ENCODE measurements at places on chromosomes 1 and 21.
A peak's percentile ranks its signal among the peaks of the same experiment; 100 is the strongest.

- DNase-seq: no peak
Observed at GRCh38 chr1:204961765-204962419, 81.1 kb upstream of the CNTN2 start.

- DNase-seq: no peak
Observed at GRCh38 chr1:200708769-200709168, 29.9 kb upstream of the CAMSAP2 start.

GRCh38 chr21:33897739-33898138 lies 17.9 kb downstream of the ATP5PO start:
- no peak for DNase-seq

- DNase-seq: peak; percentile 98
Observed at GRCh38 chr1:18902523-18903290, at the start of gene ALDH4A1. TSS of gene ALDH4A1 (minus strand) at chr1:18902555. CDS start at chr1:18902523, 32 bp downstream.

DNA sequence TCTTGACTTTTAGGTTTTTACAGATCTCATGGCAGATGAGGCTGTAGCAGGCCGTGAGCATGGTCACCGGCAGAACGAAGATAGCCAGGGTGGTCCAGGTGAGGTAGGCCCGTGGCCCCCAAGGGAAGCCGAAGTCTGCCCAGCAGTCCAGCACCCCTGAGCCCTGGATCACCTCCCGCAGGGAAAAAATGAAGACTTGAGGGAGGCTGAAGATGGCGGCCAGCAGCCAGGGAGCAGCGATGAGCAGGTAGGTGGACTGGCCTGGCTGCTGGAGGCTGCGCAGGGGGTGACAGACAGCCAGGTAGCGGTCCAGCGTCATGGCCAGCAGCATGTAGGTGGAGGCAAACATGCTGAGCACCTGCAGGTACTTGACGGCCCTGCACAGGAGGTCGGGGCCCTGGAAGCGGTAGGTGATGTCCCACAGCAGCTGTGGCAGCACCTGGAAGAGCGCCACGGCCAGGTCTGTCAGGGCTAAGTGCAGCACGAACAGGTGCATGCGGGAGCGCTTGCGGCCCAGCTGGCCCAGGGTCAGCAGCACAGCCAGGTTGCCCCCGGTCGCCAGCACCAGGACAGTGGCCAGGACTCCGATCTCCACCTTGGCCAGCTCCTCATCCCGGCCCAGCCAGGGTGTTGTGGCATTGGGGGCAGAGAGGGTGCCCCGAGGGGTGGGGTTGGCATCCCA lies 856 bp downstream of the AVPR1B start:
- no peak for DNase-seq

GRCh38 chr1:57638239-57638638 lies 214.4 kb upstream of the DAB1 start:
- no peak for DNase-seq

GRCh38 chr1:44072204-44072603 lies 40.9 kb upstream of the SLC6A9 start:
- no peak for DNase-seq

- no peak for DNase-seq
Observed at GRCh38 chr1:12778061-12778460, 4.5 kb downstream of the PRAMEF12 start.

- DNase-seq: no peak
Observed at GRCh38 chr1:173341307-173341706, 134.2 kb upstream of the TNFSF4 start.

DNA sequence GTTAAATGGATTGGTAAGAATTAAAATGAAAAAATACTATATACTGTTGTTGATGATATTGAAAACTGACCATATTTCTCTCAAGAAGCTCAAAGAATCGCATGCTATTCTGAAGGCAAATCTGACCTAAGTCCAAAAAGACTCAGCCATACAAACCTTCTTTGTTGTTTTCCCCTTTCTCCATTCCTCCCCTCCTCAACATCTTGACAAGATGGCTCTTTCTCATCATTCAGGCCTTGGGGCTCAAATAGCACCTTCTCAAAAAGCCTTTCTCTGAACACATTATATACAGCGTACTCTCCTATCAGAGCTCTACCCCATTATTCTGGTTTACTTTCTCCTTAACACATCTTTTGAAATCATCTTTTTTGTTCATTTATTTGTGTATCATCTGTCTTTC lies 17.2 kb downstream of the COLGALT2 start:
- peak; percentile 75 for DNase-seq

DNA sequence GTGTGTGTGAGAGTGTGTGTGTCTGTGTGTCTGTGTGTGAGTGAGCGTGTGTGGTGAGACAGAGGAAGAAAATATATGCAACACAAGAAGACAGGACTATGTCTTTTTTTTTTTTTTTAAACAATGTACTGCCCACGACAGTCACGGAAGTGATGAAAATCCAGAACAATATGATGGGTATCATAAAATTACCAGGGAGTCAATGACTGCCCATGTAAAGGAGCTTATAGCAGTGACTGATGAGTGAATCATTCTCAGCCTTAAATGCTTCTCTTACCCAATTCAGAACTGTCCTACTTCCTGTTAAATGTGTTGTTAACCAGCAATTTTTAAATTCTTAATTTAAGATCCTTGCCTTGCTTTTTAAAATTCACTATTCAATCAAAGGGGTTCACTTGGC lies 46.6 kb downstream of the RGS7 start:
- no peak for DNase-seq

GRCh38 chr1:20978413-20978812 lies 191.3 kb upstream of the HP1BP3 start:
- DNase-seq: no peak

DNA sequence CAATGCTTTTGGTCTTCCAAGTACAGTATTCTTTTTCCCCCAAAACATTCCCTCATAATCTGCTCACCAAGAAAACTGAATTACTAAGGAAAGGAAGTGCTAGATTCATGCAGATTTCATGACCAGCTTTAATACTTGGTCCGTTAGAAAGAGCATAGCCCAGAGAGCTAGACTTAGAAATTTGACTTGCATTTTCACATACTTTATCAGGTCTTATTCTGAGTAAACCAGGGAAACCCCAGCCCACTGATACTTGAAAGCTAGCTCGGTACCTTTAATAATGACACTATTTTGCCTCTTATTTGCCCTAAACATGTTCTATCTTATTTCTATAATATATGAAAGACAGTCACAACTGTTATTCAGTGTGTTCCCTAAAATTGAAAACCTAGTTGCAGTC lies 204.5 kb downstream of the TTLL7 start:
- no peak for DNase-seq

GRCh38 chr1:109828756-109829505 lies 65.2 kb upstream of the EPS8L3 start:
- DNase-seq: no peak

DNA sequence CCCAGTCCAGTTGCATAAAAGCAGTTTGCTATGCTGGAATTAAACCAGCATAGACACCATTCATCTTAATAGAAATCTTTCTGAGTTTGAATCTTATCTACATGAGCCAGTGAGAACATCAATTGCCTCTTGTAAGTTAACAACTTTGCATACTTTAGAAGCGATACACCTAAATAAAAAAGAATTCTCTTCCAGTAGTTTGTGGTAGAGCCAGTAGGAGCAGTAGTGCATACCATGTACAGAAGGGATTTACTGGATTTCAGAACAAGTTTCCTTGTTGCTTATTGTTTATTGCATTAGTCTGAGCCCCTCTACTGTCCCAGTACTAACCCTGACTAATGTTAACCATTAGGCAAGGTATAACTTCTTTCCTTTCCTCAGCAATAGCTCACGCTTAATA lies 313.1 kb downstream of the TGFB2 start:
- DNase-seq: no peak

DNA sequence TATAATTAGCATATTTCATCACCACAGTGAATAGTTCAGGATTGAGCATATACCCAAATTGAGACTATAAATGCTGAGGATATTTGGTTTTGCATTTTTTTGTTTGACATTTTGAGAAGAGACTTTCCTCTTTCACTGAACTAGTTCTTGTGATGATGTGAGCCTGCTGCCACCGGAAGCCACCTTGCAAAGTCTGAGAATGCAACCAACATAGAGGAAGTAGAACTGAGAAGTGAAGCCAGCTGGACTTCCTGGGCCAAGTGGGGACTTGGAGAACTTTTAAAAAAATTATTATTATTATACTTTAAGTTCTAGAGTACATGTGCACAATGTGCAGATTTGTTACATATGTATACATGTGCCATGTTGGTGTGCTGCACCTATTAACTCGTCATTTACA lies 102.3 kb downstream of the RPE65 start:
- DNase-seq: peak; percentile 75

GRCh38 chr1:89702520-89703045 lies 69.7 kb downstream of the LRRC8C start:
- DNase-seq: no peak

- DNase-seq: peak; percentile 34
Observed at GRCh38 chr1:79259390-79260336, 253.1 kb upstream of the ADGRL4 start.

DNA sequence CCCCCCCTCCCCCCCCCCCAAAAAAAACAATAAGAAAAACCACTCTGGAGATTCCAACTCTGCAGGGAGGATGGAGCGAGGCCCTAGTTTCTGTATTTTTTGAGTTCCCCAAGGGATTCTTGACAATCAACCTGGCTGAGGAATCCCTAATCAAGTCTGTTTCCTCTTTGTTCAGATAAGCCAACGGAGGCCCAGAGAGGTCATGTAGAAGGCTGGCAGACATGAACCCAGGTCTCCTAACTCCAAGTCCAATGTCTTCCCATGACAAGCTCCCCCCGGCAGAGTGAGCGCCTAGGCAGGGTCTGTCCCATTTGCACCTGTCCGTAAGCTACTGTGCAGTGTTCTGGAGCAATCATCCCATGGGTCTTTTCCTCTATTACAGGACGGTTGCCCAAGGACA lies 39.5 kb downstream of the LRRC71 start:
- DNase-seq: no peak

DNA sequence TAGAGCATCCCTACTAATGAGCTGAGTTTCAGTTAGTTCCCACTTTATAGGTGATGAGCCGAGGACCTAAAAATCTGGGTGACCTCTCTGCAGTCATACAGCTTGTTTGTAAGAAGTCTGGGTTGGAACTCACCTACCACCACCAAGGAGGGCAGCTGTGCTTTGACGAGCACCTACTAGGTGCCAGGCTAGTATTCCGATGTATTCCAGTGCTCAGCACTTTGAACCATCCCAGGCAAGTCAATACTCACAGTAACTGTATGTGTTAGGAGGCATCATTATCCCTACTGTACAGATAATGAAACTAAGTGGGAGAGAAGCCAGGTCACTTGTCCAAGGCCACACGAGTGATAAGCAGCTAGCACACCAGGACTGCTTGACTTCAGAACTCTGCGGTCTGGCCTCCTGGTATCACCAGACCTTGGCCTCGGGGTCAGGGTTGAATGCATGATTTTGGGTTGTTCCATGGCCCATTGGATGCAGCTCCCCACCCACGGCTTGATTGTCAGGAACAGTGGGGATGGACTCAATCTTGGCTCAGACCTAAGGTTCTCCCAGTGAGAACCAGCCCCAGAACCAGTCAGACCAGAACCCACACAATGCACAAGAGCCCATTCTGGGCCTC lies 20.7 kb downstream of the ECE1 start:
- DNase-seq: no peak

DNA sequence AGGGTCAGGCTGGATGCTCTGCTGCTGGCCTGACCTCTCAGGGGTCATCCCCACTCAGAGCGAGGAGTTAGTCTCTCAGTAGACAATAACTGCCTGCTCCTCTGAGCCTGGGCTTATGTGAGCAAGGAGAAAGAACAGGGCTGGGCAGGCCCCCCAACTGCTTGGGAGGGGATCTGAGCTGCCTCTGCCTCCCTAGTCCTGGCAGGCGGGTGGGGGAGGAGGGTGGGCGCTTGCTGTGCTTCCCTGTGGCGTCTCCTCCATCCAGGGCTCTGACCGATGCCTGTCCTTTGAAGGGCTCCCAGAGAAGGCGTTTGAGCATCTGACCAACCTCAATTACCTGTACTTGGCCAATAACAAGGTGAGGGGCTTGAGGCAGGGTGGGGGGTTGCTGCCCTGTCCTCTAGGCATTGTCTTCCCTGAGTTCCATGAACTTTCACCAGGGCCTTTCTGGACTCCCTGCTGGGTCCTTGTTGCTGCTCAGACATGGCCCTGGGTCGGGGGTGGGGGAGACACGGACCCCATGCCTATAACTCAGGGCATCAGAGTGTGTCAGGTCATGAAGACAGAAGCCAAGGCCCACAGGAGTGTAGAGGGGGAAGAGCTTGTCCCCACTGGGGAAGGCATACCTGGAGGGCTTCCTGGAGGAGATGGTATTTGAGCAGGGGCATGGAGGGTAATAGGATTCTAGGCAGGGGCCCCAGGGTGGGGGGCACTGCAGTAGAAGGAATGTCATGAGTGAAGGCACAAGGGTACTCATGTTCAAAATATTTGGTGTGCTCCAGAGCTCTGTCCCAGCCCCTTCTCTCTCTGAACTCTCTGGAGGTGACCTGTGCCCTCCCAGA lies 12.5 kb downstream of the PODN start:
- DNase-seq: no peak

DNA sequence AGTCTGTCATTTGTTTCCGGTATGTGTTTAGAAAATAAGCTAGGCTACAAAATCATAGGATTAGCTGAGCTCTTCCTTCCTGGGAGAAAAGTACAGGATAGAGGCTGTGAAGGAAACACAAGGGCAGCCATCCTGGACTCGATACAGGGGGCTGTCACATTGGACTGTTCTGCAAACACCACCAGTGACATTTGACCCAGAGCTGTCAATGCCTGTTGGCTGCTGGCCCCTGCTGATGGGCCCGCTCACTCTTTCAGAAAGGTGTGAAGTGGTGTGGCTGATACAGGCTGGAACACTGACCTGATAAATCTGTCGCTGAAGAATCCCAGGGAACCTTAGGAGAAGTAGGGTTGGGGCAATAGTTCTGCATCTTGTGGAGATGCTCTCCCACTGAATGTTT lies 183.1 kb downstream of the RHOU start:
- DNase-seq: no peak

- DNase-seq: no peak
Observed at GRCh38 chr1:192170196-192170984, 12.1 kb downstream of the RGS18 start.

GRCh38 chr1:32963746-32964460 lies 706 bp downstream of the RNF19B start:
- DNase-seq: no peak

DNA sequence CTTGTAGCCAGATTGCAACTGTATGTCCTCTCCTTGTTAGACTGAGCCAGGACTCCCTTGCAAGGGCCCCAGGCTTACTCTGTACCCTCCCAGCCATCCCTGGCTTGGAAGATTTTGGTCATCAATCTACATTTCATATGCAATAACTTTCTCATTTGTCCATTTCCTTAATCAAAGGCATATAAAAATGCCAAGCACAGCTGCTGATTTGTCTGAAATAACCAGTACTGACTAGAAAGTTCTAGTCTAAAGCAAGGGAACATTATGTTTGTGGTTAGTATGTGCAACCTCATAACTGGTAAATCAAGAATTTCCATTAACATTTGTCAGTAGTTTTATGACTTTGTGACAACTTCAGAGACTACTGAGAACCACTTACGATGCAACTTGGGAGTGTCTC lies 370.2 kb downstream of the ST6GALNAC3 start:
- no peak for DNase-seq

Measured in pons (tissue), 1 donor.